Adrenal gland (tissue), 19 donors: ENCODE measurements at places on chromosomes 1 and 21.

DNA sequence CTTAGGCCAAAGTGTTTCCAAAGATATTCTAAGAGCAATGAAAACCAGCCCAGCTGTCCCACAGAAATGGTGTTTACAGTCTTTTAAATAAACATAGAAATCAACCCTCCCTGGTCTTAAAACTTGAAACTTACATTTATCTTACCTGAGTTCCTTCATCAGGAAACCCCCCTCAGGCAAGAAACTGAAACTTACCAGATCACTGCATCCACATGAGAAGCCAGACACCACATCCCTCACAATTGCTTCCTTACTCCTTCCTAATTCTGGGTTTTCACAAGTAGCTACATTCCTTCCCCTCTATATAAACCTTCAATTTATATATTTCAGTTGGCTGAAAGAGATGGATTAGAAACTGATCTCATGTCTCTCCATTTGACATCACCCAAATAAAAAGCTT lies 563.0 kb upstream of the CHRM3 start:
- H3K4me3 ChIP-seq: no peak overlapping the region
- DNase-seq: no peak
- no peaks in the 10 kb centered on the region for H3K4me1 ChIP-seq
- H3K27ac ChIP-seq: no peak overlapping the region

- no peak overlapping the region for H3K4me3 ChIP-seq
- H3K4me1 ChIP-seq: no peaks in the 10 kb centered on the region
- no peak for DNase-seq
Measured at GRCh38 chr1:1802871-1803270, 24.6 kb upstream of the NADK start.

GRCh38 chr1:177185209-177185608 lies 14.5 kb downstream of the BRINP2 start:
- no peak overlapping the region for H3K27ac ChIP-seq
- H3K4me3 ChIP-seq: no peak overlapping the region
- H3K4me1 ChIP-seq: no peaks in the 10 kb centered on the region
- H3K36me3 ChIP-seq: no peaks in the 10 kb centered on the region
- no peaks in the 10 kb centered on the region for H3K27me3 ChIP-seq
- DNase-seq: no peak

GRCh38 chr1:194374649-194375048 lies 1188.2 kb upstream of the B3GALT2 start:
- H3K4me3 ChIP-seq: no peak overlapping the region
- H3K4me1 ChIP-seq: no peaks in the 10 kb centered on the region
- no peaks in the 10 kb centered on the region for H3K27me3 ChIP-seq
- no peaks in the 10 kb centered on the region for H3K36me3 ChIP-seq
- no peak overlapping the region for H3K27ac ChIP-seq

- DNase-seq: no peak
- H3K4me1 ChIP-seq: no peaks in the 10 kb centered on the region
- H3K27me3 ChIP-seq: no peaks in the 10 kb centered on the region
- H3K36me3 ChIP-seq: no peaks in the 10 kb centered on the region
Measured at GRCh38 chr1:68551459-68551858, 54.6 kb upstream of the DEPDC1 start.

GRCh38 chr21:33364830-33365229 lies 38.4 kb upstream of the IFNGR2 start:
- no peak overlapping the region for H3K27ac ChIP-seq
- H3K4me3 ChIP-seq: no peak overlapping the region
- no peak for DNase-seq
- H3K4me1 ChIP-seq: peaks cover 13% of the 10 kb centered on the region
- no peaks in the 10 kb centered on the region for H3K27me3 ChIP-seq
